ENCODE measurements at places on chromosomes 2 and 18. TPM values are rescaled to one million over a fixed set of nuclear protein-coding genes. Genes with fewer than 3 reads are reported as not detected.

- DNase-seq = no peak
These were observed 6.6 kb upstream of the BARD1 start for GRCh38 chr2:214816008-214816533.

DNA sequence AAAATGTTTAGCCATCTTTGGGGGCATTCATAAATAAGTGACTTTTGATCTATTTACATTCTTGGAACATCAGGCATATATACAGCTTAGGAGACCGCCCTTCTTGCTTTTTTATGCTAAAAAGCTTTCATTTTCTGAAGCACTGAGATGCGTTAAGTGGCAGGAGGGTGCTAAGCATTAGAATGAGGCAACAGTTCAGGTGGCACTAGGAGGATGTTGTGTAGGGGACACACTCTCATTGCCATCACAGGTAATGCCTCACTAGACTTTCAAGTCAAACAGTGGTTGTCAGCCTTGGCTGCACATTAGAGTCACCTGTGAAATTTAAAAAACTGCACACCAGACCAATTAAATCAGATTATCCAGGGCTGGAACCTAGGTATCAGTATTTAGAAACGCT, 39.1 kb downstream of the EHBP1 start:
- DNase-seq = no peak

DNA sequence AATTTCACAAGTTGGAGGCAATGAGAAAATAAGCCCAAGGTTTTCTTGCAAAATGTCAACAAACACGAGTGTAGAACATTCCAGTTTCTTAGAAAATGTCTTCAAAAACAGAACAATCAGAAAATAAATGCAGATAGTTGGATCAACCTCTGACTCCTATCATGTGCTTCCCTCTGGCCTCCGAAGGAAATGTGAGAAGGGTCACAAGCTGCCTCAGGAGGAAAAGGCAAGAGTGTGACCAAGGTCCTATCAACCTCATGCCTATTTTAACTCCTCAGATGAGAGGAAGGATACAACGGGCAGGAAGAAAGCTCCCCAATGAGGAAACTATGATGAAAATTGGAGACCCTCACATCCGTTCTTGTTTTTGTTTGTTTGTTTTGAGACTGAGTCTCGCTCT, 7.9 kb downstream of the SCYGR5 start:
- DNase-seq = no peak

DNA sequence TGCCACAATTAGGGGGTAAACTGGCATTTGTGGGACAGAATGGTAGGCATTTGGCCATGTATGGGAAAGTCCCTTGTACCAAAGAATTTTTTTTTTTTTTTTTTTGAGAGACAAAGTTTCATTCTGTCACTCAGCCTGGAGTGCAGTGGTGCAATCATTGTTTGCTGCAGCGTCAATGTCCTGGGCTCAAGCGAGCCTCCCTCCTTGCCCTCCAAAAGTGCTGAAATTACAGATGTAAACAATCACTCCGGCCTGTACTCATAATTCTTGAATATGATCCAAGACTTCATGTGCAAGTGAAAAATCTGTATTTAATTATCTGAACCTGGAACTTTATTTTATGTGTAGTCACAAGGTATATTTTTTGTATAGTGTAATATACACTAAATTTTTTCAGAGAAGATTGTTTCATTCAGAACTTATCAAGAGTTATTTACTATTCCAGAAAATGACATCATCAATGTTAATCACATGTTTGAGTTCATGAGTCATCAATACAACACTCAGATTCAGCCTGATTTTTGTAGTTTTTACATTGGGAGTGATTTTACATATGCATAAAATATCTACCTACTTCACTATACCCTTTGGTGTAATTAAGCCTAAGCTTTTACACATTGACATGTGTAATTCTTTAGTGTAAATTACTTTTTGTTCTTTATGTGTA, 138.7 kb upstream of the L3MBTL4 start:
- DNase-seq = no peak

DNA sequence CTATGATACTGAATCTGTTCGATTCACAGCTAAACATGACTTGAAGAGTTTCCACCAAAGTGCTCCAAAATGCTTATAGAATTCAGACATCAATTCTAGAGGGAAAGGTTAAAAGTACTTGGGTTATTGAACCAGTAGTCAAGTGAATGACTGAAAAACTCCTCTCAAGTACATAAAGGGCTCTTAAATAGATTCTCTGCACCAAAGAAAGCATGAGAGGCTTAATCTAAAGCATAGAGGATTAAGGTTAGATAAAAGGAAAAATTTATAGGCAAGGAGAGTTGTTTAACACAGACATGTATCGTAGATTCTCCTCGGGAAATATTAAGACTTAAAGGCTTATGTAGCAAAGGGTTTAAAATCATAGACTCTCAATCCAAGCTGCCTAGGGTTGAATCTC, 701.4 kb downstream of the ERBB4 start:
- DNase-seq = no peak

DNA sequence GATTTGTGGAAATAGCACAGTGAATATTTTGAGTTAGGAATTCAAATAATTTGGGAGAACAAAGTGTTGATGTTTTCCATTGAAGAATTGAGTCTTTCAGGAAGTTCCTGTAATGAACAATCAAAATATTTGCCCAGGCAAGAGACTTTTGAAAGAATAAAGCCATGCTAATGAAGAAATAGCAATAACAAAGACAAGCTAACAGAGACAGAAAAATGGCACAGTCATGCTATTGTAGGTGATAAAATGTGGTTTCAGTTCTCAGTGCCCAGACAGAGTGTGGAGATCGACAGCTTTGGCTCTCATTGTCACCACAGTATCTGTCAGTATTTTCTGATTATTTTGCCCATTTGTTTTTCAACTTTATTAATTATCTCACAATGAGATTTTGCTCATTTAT, 490.8 kb upstream of the PIK3C3 start:
- DNase-seq = no peak

DNA sequence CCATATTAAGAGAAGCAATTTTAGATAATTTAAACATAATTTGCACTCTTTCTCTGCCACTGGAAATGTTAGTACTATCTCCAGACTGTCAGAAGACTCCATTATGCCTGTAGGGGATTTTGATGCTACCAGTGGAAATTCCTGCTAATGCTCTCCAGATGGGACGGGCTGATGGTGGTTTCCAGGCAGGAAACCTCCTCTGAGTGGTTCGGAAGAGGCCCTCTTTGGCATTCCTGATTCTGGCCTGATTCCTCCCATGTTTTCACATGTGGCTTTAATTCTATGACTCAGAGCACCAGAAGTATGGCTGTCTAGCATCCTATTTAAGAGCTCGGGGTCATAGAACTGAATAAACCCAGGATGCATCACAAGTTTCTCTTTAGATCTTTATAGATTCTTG, 70.9 kb upstream of the ST6GAL2 start:
- no peak for DNase-seq

DNA sequence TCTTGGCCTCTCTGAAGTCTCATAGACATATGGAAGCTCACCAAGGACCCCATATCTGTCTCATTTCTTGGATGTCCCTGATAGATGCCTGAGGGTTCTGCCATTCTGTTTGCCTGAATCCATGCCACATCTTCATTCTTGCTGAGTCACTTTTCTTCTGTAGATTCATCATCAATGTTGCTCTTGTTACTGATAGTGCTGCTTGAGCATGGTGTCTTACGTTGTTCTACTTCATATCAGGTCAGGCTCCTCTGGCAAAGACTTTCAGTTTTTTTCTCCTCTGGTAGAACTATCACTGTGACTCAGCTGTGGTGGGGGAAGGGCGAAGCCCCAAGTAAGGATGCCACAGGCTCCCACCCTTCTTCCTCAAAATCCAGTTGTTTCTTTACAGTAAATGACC, 885.2 kb downstream of the DCDC2C start:
- DNase-seq = no peak

The FOXD4L1 gene
- not detected for total RNA-seq

DNA sequence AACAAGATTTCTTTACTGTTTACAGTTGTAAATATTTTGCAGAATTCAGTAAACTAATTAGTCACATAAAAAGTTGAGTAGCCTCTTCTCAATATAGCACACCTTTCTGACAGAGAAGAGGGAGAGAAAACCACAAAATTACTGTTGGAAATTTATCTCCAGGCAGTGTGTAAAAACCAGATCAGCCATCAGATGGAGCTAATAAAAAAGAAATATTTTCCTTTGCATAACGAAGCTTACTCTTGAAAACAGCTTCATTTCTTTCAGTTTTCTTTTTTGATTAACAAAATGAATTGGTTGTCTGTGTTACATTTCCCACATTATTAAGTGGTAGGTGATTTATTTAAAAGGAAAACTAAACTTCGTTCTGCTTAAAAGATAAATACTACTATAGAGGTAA, 259.3 kb upstream of the KCNJ3 start:
- DNase-seq = no peak

DNA sequence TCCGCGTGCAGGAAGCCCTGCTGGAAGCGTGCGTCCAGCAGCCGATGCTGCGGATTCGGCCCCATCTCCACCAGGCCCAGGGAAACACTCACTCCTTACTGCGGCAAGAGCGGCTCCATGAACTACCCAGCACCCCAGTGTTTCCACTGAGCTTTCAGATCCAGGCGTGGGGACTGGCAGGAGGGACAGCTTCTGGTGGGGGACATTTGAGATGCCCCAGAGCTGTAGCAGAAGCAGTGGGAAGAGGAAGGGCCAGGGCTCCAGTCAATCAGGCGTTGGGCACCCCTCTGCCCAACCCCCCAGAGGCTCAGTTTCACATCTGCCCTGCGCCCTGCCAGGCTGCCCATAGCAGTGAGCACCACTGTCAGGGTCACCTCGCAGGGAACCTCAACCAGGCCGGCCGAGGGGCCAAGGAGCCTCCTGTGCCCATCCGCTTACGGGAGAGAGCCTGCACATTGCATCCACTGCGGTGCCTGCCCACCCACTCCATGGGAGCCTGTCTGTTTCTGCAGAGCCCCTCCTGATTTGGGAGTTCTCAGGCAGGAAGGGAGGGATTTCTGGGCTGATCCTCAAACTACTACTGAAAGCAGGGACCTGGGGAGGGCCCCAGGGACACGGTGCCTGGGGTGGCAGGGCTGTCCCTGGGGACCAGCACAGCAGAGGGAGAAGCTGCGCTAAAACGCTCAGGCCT, 4.6 kb downstream of the AGXT start:
- DNase-seq = no peak

The KYNU gene
- total RNA-seq = 4.2 TPM

GRCh38 chr2:26763019-26763418, 1.1 kb upstream of the SLC35F6 start:
- no peak for DNase-seq
